ENCODE measurements at places on chromosomes 1 and 21.

GRCh38 chr1:4698911-4699310 lies 44.5 kb downstream of the AJAP1 start:
- peaks cover 8% of the 10 kb centered on the region for H3K27me3 ChIP-seq
- no peak for DNase-seq
- no peak overlapping the region for H3K27ac ChIP-seq
- no peak overlapping the region for H3K4me3 ChIP-seq
- H3K4me1 ChIP-seq, result no peaks in the 10 kb centered on the region
- H3K36me3 ChIP-seq, result no peaks in the 10 kb centered on the region

DNA sequence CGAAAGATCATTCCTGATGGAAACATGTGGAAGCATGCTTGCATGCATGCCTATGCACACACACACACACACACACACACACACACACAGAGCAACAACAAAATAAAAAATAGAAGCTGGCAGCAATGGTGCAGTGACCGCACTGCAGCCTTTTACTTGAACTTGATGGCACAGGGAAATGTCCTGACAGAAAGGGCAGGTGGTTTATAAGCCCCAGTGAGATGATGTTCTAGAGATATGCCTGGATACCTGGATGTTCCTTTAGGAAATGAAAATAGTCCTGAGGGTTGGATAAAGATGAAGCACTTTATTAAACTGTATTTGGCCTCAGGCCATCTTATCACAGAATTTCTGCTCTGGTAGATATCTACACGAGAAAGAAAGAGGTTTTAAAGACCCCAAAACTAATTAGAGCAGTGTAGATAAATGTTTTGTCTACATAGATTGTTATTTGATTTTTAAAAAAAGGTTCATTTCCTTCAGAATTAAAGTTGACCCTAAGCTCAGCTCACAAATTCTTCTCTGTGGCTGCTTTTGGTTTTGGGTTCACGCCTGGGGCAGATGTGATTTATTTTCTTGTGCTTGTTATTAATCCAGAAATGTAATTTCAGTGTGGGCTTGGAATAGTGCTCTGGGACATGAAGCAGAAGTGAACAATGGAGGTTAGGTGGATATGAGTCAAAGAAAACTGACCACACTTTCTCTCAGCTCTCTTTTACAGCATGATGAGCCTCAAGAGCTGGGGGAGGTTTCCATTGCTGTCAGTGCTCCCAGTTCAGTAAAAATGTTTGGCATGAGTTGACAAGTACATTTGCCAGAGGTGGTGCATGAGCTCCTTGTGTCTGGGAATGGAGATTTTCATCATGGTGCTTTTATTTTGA lies 22.9 kb downstream of the ADAM30 start:
- DNase-seq, result no peak
- H3K27ac ChIP-seq, result no peak overlapping the region
- H3K36me3 ChIP-seq, result no peaks in the 10 kb centered on the region
- peaks cover 6% of the 10 kb centered on the region for H3K4me1 ChIP-seq
- H3K4me3 ChIP-seq, result no peak overlapping the region

DNA sequence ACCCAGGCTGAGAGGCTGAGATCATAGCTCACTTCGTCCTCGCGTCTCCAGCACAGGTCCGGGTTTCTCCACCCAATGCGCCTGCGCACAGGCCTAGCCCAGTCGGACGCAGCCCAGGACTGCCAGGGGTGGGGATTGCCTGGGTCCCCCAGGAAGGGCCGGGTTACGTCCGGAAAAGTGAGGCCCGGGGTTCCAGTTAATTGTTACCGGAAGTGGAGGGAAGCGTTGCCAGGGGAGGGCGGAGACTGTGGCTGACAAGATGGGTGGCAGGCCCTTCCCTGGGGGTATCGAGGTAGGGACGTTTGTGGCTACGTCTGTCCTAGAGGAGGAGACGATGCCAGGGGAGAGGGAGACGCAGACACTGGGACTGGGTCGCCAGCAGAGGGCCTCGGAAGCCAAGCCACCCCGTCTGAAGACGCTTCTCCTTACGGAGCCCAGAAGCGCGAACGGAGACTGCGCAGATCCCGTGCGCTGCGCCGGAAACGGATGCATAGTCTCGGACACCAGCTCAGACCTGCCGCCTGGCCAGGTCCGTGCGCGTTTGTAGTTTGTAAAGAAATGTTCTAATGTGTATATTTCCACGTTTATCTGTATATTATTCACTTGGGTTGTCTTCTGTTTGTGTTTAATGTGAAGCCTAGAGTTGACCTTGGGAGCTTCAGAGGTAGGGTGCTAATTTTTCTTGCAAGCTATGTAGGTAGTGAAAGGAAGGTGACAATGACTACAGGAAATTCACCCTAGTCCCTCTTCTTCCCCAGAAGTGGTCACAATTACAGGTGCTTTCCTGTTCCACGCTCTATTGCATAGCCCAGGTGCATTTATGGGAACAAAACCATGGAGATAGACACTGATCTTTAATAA lies 7.3 kb downstream of the RSRP1 start:
- peaks cover 66% of the 10 kb centered on the region for H3K36me3 ChIP-seq
- H3K27ac ChIP-seq, result peak overlapping the region; percentile 98
- no peaks in the 10 kb centered on the region for H3K27me3 ChIP-seq
- H3K4me3 ChIP-seq, result peak overlapping the region; percentile 88
- peak; percentile 88 for DNase-seq

DNA sequence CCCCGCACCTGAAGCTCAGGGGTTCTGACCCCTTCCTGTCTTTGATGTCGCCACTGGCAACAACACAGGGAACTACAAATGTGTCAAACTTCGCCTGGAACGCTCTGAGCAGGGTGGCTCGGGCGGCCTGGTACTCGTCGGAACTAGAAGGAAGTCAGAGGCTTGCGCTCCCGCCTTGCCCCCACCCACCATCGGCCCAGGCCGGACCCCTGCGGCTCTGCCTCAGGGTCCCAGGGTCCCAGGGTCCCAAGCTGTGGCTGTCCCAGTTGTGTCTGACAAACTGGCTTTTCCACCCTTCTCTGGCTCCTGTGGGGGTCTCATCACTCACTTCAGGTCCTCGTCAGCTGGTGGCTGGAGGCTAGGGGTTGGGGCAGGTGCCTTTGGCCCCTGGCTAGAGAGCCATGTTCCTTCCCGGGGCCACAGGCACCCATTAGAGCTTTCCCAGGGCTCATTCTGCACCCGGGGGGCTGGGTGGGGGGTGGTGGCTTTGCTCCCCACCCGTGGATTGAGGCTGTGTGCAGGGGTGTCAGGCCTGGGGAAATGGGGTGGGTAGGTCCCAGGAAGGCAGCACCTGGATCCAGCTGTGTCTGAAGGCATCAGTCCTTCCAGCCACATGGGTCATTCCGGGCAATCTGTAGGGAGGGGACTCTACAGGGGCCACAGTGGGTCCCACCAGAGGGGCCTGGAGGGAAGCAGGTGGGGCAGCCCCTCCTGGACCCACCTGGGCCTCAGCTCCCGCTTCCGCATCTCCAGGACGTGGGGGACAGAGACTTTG lies 8.0 kb upstream of the TMEM52 start:
- no peak overlapping the region for H3K27ac ChIP-seq
- no peak overlapping the region for H3K4me3 ChIP-seq
- H3K4me1 ChIP-seq, result no peaks in the 10 kb centered on the region
- DNase-seq, result no peak

Data from naive thymus-derived CD8-positive, alpha-beta T cell (primary cell).